ENCODE measurements at places on chromosomes 3 and 15.

DNA sequence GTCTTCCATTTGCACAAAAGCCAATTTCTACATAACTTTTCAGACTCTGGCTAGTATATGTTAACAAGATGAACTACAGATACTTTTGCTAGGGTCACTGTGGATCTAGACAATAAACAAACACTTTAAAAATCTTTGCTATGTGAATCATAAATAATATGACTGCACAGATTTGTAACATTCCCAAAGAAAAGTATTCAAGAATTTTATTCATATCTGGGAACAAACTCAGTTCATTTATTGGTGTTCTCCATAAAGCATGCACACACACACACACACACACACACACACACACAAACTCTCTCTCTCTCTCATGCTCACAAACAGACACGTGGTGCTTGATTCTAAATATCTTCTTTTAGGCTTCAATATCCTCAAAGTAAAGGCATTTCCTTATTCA lies 18.8 kb upstream of the THRB start:
- no peak for DNase-seq

- DNase-seq: no peak
These were observed 128.7 kb upstream of the WNT5A start for GRCh38 chr3:55615694-55616295.

DNA sequence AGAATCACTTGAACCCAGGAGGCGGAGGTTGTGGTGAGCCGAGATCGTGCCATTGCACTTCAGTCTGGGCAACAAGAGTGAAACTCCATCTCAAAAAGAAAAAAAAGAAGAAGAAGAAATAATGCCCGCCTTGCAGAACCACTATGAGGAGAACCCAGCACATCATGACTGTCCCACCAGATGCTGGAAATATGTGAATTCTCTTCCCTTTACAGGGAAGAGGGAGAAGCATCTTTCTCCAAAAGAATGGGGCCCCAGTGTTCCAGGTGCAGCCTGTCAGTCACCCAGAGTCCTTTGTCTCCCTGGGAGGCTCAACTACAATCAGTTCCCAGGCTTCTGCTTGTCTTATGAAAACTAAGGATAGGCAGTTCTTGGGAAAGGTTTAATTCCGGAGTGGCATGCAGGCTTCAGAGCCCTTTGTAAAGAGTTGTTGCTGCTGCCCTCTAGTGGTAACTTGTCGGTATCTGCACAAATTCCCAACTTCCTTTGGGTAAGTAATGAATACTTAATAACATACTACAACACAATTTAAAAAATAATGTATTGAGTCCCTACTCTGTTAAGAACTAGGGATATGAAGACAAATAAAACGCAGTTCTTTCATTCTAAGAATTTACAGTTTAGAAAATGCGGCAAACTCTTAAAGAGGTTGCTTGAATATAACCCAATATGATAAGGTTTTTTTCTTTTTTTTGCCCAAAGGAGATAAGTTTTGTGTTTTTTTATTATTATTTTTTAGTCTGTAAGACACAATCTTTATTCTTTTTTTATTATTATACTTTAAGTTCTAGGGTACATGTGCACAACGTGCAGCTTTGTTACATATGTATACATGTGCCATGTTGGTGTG lies 18.6 kb upstream of the TICRR start:
- peak; percentile 28 for DNase-seq

DNA sequence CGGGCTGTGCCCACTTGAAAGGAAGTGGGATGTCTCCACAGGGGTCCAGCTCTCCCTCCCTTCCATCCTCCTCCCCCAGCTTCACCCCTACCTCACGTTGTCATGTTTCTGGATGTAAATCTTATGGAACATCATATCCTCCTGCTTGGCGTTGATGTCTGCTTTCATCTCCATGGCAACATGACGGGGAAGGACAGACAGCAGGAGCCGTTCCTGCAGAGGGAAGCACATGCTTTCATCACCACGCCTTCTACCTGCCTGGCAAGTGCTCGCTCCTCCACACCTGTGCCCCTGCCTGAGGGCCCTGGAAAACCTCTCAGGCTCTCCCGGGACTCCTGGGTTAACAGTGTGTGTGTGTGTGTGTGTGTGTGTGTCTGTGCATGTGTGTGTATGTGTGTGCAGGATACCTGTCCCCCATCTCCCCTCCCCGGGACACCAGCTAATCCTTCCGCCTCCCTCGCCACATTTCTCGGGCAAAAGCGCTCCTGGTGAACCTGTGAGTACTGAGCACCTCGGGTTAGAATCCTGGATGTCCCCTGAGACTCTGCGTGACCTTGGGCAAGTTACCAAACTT lies 101.1 kb downstream of the ADCY5 start:
- no peak for DNase-seq

- DNase-seq: no peak
These were observed 19.0 kb downstream of the GPR156 start for GRCh38 chr3:120265989-120266388.

GRCh38 chr3:77234004-77234403 lies 194.1 kb downstream of the ROBO2 start:
- DNase-seq: no peak

- no peak for DNase-seq
These were observed 33.2 kb upstream of the RGMA start for GRCh38 chr15:93121973-93122910.

- DNase-seq: no peak
These were observed 3.4 kb upstream of the AEN start for GRCh38 chr15:88617790-88618189.

DNA sequence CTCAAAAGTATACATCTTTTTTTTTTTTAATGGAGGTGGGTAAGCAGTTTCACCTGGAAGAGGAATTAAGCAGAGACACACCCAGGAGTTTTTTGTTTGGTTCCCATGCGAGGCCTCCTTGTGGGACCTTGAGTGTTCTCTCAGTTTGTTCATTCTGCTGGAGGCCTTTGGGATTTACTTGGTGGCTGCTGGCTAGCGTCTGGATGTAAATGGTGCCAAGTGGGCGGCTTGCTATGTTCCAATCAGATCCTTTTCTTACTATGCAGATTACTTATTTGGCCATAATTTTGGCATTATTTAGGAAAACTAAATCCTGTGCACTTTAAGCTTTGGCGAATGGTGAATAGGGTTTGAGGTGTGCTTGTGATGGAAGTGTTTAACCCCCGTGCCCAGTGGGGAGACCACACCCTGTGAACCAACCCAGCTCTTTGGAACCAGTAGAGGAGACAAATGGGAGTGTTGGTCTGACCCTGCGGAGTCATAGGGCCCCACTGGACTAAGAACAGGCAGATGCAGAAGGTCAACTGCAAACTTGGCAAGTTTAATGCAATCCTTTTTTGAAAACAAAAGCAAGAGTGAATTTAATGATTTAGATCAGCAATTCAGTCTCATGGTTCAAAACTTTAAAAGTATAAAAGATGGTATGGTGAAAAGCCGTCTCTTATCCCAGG lies 79.4 kb downstream of the EBLN2 start:
- DNase-seq: no peak

GRCh38 chr15:65450556-65450955 lies 27.8 kb upstream of the IGDCC4 start:
- DNase-seq: no peak

- no peak for DNase-seq
These were observed 65.3 kb downstream of the EPHB3 start for GRCh38 chr3:184626923-184627322.

- no peak for DNase-seq
These were observed 977.1 kb downstream of the DIPK2A start for GRCh38 chr3:144948711-144949110.

DNA sequence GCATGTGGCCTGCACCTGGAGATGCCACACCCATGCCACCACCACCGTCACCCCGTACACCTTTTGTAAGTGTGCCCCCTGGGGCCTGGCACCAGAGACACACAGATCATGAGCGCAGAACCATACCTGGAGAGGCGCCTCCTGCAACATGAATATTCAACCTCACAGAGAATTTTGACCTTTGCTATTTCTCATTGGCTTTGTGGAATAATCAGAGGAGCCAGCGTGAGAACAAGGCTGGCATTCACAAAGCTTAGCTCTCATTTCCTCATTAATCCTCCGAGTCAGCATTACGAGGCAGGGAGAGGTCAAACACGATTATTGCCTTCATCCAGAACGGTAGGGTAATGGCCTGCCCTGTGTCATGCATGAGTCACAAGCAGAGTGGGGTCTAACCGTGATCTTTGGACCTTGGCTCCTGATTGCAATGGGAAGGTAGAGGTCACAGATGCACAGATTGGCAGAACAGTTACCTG lies 73.0 kb upstream of the POMGNT2 start:
- DNase-seq: no peak

GRCh38 chr3:8663177-8664061 lies 18.8 kb upstream of the SSUH2 start:
- DNase-seq: no peak

- DNase-seq: no peak
These were observed 71.1 kb upstream of the SPATA12 start for GRCh38 chr3:56989169-56989976.

- no peak for DNase-seq
These were observed 19.5 kb downstream of the MRAS start for GRCh38 chr3:138367911-138368310.

DNA sequence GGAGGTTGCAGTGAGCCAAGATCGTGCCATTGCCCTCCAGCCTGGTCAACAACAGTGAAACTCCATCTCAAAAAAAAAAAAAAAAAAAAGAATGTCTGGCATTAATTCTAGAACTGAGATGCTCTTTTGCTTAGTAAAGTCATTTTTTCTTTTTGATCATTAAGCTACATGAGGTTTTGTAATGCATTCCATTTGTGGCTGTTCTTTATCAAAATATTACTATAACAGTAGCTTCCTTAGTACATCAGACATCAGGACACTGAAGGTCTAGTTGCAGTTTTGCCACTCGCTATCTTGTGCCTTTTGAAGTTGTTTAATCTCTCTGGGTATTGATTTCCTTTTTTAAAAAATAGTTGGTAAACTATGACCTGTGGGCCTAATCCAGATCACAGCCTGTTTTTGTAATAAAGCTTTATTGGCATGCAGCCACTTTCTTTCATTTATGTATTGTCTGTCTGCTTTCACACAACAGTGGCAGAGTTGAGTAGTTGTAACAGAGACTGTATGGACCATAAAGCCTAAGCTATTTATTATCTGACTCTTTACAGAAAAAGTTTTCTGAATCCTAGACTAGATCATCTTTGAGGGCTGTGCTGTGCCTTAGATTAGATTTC lies 76.6 kb downstream of the SLC25A26 start:
- DNase-seq: peak; percentile 32

- no peak for DNase-seq
These were observed 181.3 kb upstream of the EOMES start for GRCh38 chr3:27903446-27903845.

DNA sequence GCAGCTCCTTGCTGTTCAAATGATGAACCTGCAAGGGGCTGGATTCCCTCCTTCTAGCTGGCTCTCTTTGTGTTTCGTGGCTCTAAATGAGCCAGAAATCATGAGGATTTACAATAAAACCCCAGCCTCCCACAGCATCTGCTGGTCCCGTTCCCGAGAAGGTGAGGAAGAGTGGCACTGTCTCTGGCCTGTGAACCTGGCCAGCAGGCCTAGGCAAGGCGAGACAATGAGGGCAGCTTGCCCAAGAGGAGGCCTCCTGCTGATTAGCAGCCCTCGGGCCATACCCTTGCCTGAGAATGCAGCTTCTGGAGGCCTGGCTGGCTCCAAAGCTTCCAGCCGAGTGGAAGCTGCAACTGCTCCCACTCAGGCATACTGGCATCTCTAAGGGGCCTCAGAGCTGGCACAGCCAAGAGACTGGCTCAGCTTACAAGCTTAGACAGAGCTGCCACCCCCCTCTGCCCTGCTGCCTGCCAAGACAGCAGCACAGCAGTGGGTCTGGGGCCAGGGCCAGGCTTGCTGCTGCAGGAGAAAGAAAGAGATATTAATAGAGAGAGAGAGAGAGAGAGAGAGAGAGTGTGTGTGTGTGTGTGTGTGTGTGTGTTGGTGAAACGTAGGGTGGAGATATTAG lies 76.5 kb downstream of the HMG20A start:
- DNase-seq: no peak

- no peak for DNase-seq
These were observed 65.4 kb downstream of the MCTP2 start for GRCh38 chr15:94296717-94297116.

GRCh38 chr3:59364496-59364895 lies 314.7 kb upstream of the CFAP20DC start:
- DNase-seq: no peak

DNA sequence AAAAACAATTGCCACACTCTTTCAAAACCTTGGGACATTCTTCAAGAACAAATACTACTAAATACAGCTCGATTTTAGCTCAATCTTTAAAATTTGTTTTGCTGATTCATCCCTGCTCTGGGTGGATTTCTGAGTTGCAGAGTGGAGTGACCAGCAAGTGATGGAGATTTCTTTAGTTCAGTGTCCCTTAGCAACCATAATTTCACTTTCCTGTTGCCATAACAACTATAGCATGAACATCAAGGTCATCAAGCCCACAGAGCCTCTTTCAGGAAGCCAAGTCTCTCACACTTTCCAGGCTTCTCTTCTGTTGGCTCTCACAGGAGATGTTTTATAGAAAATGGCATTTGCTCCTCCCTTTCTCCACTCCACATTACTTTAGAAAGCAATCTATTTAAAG lies 597.2 kb upstream of the ADAMTS9 start:
- DNase-seq: no peak

DNA sequence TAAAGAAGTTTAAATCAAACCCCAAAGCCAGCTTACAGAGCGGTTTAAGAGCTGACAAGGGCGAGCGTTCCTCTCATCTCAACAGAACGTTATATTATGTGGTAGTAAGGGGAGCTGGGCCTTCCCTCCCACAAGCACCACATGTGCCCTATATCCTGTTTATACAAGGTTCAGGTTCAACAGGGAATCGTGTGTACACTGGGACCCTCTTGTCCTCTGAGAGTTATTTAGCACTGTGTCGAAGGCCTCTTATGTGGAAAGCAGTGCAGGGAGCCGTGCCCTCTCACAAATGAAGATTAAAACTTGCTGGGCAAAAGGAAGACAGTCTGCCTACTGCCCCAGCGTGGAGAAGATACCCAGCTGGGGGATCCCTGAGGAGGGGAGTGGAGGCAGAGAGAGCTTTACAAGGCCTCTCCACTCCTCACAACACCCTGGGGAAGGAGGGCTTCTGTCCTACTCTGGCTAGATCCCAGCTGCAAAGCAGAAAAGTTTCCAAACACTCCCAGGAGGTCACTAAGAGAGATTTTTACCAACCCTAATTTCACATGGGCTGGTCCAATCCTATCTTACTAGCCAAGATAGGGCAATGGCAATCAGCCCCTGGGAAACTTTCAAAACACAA lies 2.9 kb downstream of the TLE3 start:
- no peak for DNase-seq

- DNase-seq: peak; percentile 45
These were observed 56.6 kb upstream of the SPRED1 start for GRCh38 chr15:38196076-38196475.

DNA sequence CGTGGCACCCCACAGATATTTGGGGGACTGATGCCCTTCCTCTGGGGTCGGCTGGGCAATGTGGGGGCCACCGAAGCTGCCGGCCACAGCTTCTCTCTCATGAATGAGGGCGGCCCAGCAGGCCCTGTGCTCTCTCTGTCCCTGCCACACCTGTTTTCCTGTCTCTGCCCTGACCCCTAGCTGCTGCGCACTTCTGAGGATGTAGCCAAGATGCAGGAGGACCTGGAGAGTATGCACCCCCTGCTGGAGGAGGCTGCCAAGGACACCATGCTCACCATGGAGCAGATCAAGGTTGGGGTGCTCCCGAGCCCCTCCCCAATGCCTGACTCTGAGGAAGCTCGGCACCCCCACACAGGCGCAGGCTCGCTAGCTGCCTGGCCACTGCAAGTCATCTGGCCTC lies 59.7 kb downstream of the SEMA3G start:
- no peak for DNase-seq

- peak; percentile 8 for DNase-seq
These were observed 24.1 kb downstream of the ZNF80 start for GRCh38 chr3:114213292-114213626.

Data from fibroblast of skin of left biceps (primary cell).